Effector memory CD4-positive, alpha-beta T cell (primary cell): ENCODE measurements at places on chromosomes 7 and 10.

DNA sequence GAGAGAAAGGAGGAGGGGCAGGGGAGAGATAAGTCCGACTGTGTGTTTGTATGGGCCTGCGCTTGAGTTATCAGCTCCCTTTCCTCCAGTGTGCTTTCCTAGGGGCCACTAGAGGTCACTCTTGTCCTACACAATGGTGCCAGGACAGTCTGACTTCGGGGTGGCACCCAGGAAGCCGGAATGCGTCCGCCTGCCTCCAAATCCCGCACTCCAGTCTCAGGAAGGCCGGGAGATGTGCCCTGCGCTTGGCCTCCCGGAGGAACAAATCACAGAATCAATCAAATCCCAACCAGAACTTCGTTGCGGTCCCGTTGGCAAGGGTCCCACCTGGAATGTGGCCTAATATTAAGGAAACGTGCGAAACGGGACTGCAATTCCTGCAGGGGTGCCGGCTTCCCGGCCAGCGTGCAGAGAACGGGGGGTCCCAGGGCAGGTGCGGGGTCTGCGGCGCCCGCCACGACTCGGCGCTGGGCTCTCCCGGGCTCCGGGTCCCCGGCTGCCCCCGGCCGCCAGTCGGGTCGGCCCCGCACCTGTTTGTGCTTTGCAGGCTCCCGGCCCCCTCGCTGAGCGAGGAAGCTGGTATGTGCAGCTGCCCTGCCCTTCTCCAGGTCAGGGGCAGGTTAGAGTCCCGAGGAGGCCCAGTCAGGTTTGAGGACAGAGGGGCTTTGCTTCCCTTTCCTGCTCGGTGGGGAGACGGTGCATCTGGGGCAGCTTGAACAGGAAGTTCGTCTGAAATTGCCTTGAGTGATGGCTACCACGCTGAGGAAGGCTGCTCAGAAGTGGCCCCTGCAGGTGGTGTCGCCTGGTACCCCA, 21.0 kb upstream of the HPS1 start:
- no peak overlapping the region for H3K27ac ChIP-seq
- H3K36me3 ChIP-seq: no peaks in the 10 kb centered on the region
- H3K4me1 ChIP-seq: no peaks in the 10 kb centered on the region
- H3K27me3 ChIP-seq: no peaks in the 10 kb centered on the region

GRCh38 chr7:11533229-11533820, 298.7 kb downstream of the THSD7A start:
- no peak overlapping the region for H3K4me3 ChIP-seq
- DNase-seq: no peak
- H3K36me3 ChIP-seq: no peaks in the 10 kb centered on the region
- H3K27ac ChIP-seq: no peak overlapping the region
- no peaks in the 10 kb centered on the region for H3K4me1 ChIP-seq

DNA sequence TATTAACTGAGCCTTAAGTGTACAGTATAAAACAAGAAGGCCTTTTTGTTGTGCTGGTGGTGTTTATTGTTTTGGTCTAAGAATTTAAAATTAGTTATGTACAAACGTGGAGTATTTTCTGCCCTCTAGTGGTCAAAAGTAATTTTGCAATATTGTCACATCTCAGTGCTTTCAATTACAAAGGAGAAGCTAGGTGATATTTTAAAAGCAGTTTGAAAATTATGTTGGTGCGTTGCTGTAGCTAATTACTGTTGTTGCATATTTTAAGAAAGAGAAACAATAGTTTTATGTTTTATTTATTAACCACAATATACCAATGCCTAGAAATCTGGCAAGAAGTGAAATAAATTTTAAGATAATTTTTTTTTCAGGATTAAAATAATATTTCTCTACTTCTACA, 11.4 kb downstream of the NPVF start:
- peaks cover 9% of the 10 kb centered on the region for H3K27me3 ChIP-seq
- H3K4me1 ChIP-seq: no peaks in the 10 kb centered on the region
- H3K4me3 ChIP-seq: no peak overlapping the region
- no peak overlapping the region for H3K27ac ChIP-seq
- no peaks in the 10 kb centered on the region for H3K36me3 ChIP-seq

DNA sequence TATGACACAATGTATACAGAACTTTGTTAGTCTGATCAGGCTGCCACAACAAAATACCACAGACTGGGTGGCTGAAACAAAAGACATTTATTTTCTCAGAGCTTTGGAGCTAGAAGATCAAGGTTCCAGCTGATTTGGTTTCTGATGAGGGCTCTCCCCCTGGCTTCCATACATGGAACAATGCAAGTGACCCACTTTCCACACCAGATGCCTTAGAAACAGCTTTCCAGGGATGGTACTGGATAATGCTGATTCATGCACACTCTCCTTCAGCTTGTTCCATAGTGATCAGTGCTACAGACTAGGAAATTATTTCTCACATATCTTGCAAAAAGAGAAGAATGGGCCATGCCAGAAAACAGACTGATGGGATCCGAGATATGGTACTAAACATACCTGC, 1274.9 kb upstream of the SORCS1 start:
- H3K27ac ChIP-seq: no peak overlapping the region
- H3K27me3 ChIP-seq: no peaks in the 10 kb centered on the region
- H3K4me1 ChIP-seq: no peaks in the 10 kb centered on the region
- H3K4me3 ChIP-seq: no peak overlapping the region
- no peaks in the 10 kb centered on the region for H3K36me3 ChIP-seq

- H3K36me3 ChIP-seq: no peaks in the 10 kb centered on the region
- no peak for DNase-seq
- no peak overlapping the region for H3K4me3 ChIP-seq
- no peaks in the 10 kb centered on the region for H3K27me3 ChIP-seq
Measured at GRCh38 chr7:27897001-27897400, 157.0 kb downstream of the TAX1BP1 start.

- H3K27ac ChIP-seq: no peak overlapping the region
- peaks cover 10% of the 10 kb centered on the region for H3K4me1 ChIP-seq
- H3K4me3 ChIP-seq: no peak overlapping the region
- no peak for DNase-seq
- H3K27me3 ChIP-seq: peaks cover 36% of the 10 kb centered on the region
Measured at GRCh38 chr10:124446830-124447750, 2.7 kb downstream of the NKX1-2 start.

DNA sequence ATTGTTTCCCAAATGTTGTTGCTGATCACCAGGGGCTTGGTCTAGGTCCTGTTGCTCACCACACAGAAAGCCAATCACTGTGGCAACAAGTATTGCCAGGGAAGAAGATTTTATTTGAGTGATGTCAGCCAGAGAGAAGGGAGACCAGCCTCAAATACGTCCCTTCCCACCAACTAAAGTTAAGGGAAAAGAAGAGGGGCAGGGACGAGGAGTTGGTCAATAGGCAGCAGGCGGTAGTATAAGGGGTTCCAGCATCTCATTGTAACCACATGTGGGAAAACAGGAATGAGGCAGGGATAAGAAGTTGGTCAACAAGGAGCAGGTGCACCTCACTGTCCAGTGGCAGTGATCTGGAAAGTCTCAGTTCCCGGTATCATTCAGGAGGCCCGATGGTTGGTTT, 138.9 kb upstream of the KCNMA1 start:
- H3K27me3 ChIP-seq: no peaks in the 10 kb centered on the region
- H3K36me3 ChIP-seq: no peaks in the 10 kb centered on the region
- no peak for DNase-seq
- H3K4me3 ChIP-seq: no peak overlapping the region

GRCh38 chr7:142389544-142389943, 131.7 kb upstream of the PRSS58 start:
- H3K36me3 ChIP-seq: no peaks in the 10 kb centered on the region
- DNase-seq: no peak
- H3K4me3 ChIP-seq: no peak overlapping the region
- H3K27me3 ChIP-seq: no peaks in the 10 kb centered on the region
- H3K4me1 ChIP-seq: peaks cover 3% of the 10 kb centered on the region
